Subcutaneous adipose tissue (tissue), 4 donors: ENCODE measurements at places on chromosomes 11 and 22. TPM values are rescaled to one million over a fixed set of nuclear protein-coding genes. Genes with fewer than 3 reads are reported as not detected.

Gene MS4A6E
- total RNA-seq = 2.1 TPM

Gene MYBPC3
- not detected for total RNA-seq

Gene SYT12
- 0.16 TPM for total RNA-seq

Gene TBX10
- total RNA-seq = not detected
